ENCODE measurements at places on chromosomes 3 and 15. TPM values are rescaled to one million over a fixed set of nuclear protein-coding genes. Genes with fewer than 3 reads are reported as not detected.
A peak's percentile ranks its signal among the peaks of the same experiment; 100 is the strongest.

Gene BHLHE40
- total RNA-seq = 255 TPM

Gene GOLGA8S
- not detected for total RNA-seq

Gene GATM
- total RNA-seq = 0.87 TPM

Gene PLSCR2
- total RNA-seq = not detected

Gene GOLGA6L10
- total RNA-seq = 1.1 TPM

DNA sequence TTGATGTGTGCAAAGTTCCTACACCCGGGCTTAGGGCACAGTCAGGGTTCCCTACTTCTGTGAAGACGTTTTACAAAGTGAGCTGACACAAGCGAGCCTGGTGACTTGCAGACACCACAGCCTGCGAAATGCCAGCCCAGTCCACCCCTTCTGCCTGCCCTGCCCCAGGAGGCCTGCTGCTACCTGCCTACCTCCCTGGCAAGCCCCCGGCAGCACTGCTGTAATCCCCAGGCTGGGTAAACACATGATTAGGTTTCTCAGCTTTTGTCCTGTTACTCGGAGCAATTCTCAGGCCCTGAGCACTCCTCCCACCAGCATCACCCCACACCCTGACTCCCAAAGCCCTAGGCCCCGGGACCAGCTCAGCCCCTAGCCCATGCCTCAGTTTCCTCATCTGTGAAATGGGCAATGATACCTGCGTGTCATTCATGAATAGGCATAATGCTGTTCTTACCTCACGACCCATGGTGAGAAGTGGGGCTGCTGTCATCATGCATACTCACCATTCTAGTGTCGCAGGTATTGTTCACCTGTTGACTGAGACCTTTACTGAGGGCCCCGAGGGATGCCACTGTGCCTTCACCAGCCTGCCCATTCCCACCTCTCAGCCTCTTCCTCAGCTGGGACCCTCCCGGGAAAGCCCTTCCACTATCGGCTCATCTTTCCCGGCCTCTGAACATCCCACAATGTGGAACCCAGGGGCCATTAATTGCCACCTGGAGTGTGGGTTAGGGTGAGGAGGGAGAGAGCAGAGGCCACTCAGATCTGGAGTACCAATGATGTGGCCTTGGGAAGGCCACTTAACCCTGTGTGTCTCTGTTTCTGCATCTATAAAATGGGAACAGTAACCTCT, 31.5 kb upstream of the SLC6A6 start:
- no peaks in the 10 kb centered on the region for H3K36me3 ChIP-seq
- no peak overlapping the region for H3K4me3 ChIP-seq
- H3K27ac ChIP-seq = peak overlapping the region; percentile 40
- peaks cover 34% of the 10 kb centered on the region for H3K4me1 ChIP-seq

Gene GP9
- not detected for total RNA-seq

- H3K27me3 ChIP-seq = no peaks in the 10 kb centered on the region
- H3K4me3 ChIP-seq = no peak overlapping the region
- no peak for DNase-seq
- no peaks in the 10 kb centered on the region for H3K4me1 ChIP-seq
- H3K36me3 ChIP-seq = no peaks in the 10 kb centered on the region
- no peak overlapping the region for H3K27ac ChIP-seq
Measured at GRCh38 chr15:95659656-95660055, 670.8 kb upstream of the NR2F2 start.

DNA sequence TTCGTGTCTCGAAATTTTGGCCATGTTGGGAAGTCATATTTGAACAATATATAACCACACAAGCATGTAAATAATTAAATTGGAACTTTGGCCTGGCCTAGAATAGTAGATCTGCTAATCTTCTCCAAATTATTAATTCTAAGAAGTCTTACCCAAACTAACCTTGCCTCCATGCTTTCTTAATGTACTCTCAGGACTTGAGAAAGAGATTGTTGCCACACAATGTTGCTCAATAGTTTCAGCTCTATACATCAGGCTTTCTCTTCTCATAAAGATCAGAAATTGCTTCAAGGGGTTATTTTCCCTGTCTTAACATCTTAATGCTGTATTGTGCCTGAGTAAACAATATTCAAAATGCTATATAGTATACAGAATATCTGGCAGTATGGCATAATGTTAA, 202.7 kb upstream of the LRIG1 start:
- H3K36me3 ChIP-seq = no peaks in the 10 kb centered on the region
- no peak overlapping the region for H3K4me3 ChIP-seq
- no peaks in the 10 kb centered on the region for H3K27me3 ChIP-seq
- H3K27ac ChIP-seq = no peak overlapping the region

Gene CORO2B
- total RNA-seq = 0.66 TPM

Gene ABI3BP
- total RNA-seq = 31.6 TPM

- H3K36me3 ChIP-seq = no peaks in the 10 kb centered on the region
- no peak overlapping the region for H3K27ac ChIP-seq
- no peaks in the 10 kb centered on the region for H3K27me3 ChIP-seq
- no peak overlapping the region for H3K4me3 ChIP-seq
- DNase-seq = no peak
Measured at GRCh38 chr15:84872009-84872910, 12.2 kb upstream of the SLC28A1 start.

DNA sequence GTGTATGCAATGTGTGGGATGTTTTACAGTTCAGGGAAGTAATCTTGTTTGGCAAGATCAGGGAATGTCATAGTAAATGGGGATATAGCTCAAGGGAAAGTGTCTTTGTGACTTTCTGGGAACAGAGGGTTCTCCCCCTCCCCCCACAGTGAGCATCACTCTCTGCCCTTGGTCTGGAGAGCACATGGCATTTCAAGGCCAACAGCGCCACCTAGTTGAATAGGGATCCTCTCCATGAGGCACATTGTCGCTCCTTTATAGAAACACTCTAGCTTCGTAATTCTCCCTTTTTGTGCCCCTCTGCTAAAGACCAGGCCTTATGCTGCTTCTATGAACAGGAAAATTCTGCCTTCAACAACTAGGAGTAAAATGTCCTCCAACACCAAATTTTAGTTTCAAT, 37.1 kb upstream of the ARNT2 start:
- H3K4me1 ChIP-seq = no peaks in the 10 kb centered on the region
- peaks cover 19% of the 10 kb centered on the region for H3K27me3 ChIP-seq
- H3K36me3 ChIP-seq = no peaks in the 10 kb centered on the region
- no peak overlapping the region for H3K27ac ChIP-seq

GRCh38 chr3:61685755-61686154, 124.4 kb downstream of the PTPRG start:
- H3K4me3 ChIP-seq = no peak overlapping the region
- no peak overlapping the region for H3K27ac ChIP-seq
- DNase-seq = no peak

- no peak for DNase-seq
- no peak overlapping the region for H3K27ac ChIP-seq
- H3K27me3 ChIP-seq = no peaks in the 10 kb centered on the region
- H3K36me3 ChIP-seq = no peaks in the 10 kb centered on the region
- H3K4me3 ChIP-seq = no peak overlapping the region
Measured at GRCh38 chr3:66453651-66454463, 47.0 kb downstream of the LRIG1 start.

All from PC-3 (cell line).